ENCODE measurements at places on chromosomes 13 and 19.

DNA sequence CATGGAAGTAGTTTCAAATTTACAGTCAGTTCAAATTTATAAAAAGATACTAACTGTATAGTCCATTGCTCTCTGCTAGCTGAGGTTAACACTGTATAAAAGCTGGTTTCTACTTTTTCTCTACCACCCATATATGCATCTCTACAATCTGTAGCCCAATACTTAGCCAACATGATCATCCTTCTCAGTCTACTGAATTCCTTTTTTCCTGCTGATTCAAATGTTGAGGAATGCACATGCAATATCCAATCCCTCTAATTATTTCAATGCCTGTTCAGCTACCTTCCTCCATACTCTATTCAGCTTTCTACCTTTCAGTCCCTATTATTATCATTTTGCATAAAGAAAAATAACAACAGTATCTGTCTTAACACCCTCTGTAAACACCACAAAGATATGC, 15.6 kb downstream of the KPNA3 start:
- no peak for DNase-seq

DNA sequence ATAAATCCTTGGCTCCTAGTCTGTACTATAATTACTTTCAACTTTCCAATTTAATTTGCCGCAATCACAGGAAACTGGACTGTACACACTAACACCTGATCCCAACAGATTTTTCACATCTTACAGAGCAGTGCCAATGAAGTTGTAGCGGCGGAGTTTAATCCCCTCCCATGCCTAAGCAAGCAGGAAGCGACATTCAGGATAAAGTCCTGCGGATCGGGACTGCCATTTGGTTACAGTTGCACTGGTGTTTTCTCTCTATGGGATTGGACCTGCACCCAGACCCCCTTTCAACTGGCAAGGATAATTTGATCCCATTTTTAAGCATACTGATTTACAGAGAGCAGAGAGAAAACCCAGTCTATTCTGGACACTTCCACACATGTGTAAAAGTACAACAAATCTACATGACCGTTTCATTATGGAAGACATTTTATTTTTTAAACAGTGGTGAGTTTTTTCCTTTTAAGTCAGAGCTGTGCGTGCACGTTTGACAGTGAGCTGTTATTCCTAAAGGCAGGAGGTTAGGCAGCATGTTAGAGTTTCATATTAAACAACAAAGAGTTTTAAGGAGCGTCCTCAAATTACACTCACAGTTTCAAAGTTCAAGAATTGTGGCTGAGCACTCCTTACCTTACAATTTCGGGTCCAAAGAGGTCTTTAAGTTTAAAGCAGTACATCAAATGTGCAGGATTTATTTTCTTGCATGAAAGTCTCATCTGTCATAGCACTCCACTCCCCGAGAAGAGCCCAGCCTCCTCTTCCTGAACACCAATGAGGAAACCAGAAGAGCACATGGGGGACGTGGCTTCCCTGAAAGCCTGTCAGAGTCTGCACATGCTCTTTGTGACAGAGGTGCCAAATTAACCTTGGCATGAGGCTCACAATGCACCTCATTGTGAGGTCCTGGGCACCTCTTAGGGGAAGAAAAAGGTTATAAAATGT, 141.6 kb upstream of the RFC3 start:
- peak; percentile 44 for DNase-seq

GRCh38 chr19:27906081-27906480, 1306.9 kb downstream of the UQCRFS1 start:
- DNase-seq, result no peak

- DNase-seq, result no peak
These were observed 572.8 kb downstream of the PCDH9 start for GRCh38 chr13:66657165-66657881.

DNA sequence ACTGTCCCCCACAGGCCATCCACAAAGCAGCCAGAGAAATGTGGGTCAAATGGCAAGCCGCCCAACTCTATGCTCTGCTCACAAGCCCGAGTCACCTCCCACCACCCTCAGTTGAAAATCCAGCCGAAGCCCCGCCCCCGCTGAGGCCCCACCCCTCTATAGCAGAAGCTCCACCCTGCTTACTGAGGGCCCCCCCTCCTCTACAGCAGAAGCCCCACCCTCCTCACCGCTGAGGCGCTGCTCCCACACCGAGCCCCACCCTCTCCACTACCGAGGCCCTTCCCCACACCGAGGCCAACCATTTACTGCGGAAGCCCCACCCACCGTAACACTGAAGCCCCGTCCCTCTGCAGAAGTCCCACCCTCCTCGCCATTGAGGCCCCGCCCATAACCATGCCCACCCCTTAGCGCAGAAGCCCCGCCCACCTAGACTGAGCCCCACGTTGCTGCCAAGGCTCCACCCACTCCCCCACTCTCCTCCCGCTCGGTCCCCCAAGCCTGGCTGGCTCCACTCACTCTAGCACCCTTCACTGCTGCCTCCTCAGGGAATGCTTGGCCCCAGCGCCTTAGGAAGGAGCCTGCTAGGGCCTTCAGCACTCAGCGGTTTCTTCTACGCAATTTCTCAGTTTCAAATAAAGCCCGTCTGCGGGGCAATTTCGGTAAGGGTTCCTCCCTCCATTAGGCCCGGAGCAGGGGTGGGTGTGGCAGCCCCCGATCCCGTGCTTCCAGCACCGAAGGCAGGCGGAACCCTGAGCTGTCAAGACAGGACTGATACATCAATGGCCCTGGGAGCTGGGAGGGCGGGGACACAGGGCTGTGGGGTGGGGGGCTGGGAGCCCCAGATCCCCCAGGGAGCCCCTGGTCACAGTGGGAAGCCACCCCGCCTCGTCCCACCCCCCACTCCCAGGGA, 9.0 kb upstream of the MYDGF start:
- DNase-seq, result no peak

GRCh38 chr19:55103190-55103589, 14.2 kb downstream of the PPP1R12C start:
- no peak for DNase-seq

All from GM20000 (cell line).